Activated CD8-positive, alpha-beta memory T cell treated with anti-CD3 and anti-CD28 coated beads for 1 hour (primary cell): ENCODE measurements at places on chromosomes 7 and 10.

- no peak for DNase-seq
Observed at GRCh38 chr10:122307669-122308416, 36.7 kb downstream of the BTBD16 start.

DNA sequence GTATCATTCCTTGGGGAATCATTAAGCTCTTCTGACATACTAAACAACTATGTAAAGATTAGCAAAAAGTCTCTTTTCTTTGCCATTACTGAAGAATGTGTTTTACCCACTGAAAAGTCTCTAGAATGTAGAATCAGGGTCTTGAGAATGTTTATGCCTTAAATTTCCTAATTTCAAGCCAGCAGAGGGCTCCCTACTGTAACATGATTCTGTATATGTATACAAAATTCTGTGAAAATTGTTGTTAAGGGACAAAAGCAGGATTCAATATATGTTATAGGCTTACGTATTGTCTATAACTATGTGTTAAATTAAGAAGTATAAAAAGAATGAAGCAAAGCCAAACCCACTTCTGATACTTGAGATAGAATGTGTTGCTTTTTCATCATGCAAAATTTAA is 296.9 kb upstream of the DGKB start:
- no peak for DNase-seq

DNA sequence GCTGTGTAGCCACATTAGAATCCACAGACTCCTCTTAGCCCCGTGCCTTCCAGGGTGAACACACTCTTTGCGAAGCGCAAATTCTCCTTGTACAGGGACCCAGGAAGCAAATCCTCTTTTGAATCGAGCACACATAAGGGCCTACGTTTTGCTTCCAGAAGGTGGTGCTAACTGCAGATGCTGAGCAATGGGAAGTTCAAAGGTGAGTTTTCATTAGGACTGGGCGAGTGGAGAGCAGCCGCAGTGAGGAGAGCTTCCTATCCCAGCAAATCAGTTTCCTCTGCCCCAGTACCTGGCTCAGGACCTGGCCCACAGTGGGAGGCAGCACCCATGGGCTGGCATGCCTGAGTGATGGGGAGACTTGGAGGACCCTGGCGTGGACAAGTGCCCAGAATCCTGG is 23.5 kb upstream of the GPR26 start:
- no peak for DNase-seq

GRCh38 chr7:157357129-157358040 is 20.6 kb downstream of the DNAJB6 start:
- DNase-seq, result no peak

GRCh38 chr10:22631185-22631584 is 83.2 kb downstream of the PIP4K2A start:
- DNase-seq, result no peak

DNA sequence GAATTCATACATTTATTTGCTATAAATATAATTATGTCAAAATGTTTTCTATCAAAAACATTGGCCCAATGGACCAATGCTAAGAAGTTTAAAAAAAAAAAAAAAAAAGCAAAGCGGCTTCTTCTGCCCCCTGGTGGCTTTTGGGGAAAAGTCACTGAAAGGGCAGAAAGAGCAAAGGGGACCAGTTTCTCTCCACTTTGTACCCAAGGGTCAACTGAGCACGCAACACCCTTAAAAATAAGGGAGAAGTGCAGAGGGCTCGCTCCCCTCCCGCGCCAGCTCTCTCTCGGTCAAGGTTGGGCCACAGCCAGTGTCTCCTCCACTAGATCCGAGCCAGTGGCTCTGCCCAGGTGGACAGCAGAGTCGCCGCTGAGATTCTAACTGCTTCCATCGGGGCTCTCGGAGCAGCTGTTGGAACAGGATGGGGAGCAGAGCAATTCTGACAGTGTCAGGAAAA is 136.4 kb upstream of the FGFR2 start:
- no peak for DNase-seq

- no peak for DNase-seq
Observed at GRCh38 chr10:14659626-14660196, 115.0 kb downstream of the FAM107B start.

DNA sequence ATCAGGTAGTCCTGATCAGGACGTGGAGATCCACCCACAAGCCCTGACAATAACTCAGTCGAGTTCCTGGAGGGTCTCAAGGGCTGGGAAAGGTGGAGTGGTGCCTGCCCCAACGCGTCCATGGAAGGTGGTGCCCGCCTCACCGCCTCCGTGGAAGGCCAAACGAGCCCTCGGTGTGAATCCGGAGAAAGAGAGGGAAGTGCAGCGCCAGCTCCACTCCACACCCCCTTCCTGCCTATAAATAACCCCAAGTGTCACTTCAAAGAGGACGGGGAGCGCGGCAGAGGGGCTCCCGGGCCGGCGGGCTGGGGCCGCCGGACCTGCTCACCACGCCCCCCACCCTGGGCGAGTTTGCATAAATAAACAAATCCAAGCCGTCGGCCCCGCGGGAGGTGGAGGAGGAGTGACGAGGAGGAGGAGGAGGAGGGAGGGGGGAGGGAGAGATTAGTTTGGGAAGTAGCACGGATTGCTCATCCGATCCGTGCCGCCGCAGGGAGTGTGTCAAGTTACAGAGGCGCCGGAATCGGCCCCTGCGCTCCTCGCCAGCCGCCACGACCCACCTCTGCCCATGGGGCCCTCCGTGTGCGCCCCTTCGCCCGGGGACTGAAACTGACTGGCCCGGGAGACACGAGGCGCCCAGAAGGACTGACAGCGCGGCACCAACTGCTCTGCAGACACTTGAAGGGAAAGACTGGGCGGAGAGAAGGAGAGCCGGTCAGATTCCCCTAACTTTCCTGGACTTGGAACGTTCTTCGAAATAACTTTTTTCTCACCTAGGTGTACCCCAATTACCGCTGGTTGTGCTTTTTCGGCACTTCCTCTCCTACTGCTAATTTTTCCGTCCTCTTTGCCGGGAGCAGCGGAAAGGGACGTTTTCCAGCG is at the start of gene COL13A1:
Gene COL13A1, plus strand, starts transcription at position 473 of the 882 bp plus-strand sequence. CDS start 518 bp downstream, outside the sequence.
- no peak for DNase-seq

- DNase-seq, result no peak
Observed at GRCh38 chr7:69859342-69859741, 261.1 kb downstream of the AUTS2 start.

DNA sequence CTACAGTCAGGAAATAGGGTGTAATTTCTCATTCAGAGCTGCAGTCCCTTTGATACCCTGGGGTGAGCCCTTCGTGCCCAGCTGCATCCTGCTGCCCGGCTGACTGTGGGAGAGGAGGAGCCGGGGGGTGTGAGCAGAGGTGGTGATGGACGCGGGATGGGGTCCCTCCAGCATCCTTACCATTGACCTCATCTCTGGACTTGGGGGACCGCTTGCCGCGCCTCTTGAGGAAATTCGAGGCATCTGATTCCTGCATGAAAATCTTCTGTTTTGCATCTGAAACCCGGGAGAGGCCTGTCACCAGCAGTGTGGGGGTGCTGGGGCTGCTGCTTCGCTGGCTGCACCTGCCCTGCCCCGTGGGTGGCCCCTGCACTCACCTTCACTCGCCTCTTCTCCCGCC is 816 bp downstream of the UCMA start:
- DNase-seq, result no peak

DNA sequence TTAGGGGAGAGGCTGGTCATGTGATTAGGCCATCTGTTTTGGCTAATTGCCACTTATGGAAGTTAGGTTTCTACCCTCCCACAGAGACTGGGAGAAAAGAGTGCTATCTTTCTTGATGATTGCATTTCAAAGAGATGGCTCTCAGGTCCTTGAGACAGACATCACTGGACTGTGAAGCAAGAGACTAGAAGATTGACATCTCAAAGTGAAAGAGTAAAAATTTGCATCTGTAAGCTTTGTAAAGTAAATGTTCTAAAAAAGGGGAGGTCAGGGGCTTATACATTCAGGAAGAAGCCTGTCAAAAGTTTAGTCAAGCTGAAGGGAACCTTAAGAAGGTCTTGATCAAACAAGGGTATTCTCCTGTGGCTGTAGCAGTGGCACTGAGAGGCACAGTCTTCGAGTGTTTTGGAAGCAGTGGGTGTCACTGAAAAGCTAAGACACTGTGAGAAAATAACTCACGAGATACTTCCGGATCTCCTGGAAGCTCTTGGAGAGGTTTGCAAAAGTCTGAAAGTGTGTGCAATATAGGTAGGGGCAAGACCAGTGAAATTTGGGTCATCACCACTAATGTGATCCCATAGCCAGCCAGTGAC is 342.1 kb downstream of the PHF14 start:
- DNase-seq, result no peak

GRCh38 chr7:1076184-1077072 is 11.5 kb upstream of the GPER1 start:
- no peak for DNase-seq

DNA sequence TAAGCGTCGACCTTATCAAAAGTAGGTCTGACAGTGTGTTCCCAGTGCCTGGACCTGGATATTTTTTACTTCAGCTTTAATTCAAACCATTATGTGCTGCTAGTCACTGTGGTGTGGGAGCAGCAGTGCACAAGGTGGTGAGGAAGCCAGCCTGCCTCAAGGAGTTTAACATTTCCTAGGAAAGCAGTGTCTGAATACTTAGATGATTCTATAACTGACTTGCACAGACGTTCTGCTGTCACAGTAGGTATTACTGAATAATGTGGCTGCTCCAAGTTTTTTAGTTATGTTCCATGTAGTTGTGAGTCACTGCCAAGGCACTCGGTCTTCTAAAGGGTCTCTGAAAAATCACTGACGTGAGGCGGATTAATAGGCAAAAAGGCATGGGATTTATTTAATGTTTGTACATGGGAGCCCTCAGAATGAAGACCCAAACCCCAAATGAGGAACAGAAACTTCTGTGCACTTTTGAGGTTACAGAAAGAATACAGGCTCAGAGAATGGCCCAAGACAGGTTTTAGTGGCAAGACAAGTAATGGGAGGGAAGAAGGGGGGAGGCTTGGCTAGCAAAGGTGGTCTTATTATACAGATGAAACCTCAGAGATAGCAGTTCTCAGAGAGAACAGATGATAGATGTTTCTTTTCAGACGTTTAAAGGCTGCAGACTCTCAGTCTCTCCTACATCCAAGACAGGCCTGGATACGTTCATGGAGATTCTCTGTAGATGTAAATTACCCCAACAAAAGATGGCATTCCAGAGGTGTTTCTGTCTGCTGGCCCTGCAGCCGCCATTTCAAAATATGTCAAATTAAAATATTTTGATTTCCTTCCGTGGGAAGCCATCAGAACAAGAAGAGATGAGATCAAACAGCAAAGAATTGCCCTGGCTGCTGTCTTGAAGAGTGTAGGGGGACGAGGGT is 209.3 kb downstream of the SDK1 start:
- DNase-seq, result no peak

DNA sequence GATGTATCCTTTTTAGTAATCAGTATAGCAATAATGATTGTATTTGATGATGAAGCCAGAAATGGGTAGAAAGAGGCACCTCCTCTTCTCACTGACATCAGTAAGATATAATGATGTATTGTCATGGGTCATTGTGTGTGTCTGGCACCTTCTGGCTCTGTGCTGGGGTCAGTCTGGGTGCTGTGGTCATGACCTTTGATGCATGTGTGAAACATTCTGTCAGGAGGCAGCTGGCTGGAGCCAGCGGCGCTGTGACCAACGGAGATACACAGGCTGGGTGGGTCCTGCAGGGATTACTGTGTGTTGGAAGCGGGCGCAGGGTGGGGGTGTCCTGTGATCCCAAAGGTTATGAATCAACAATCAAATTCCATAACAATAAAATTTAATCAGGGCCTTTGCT is 35.2 kb downstream of the EEPD1 start:
- DNase-seq, result no peak

DNA sequence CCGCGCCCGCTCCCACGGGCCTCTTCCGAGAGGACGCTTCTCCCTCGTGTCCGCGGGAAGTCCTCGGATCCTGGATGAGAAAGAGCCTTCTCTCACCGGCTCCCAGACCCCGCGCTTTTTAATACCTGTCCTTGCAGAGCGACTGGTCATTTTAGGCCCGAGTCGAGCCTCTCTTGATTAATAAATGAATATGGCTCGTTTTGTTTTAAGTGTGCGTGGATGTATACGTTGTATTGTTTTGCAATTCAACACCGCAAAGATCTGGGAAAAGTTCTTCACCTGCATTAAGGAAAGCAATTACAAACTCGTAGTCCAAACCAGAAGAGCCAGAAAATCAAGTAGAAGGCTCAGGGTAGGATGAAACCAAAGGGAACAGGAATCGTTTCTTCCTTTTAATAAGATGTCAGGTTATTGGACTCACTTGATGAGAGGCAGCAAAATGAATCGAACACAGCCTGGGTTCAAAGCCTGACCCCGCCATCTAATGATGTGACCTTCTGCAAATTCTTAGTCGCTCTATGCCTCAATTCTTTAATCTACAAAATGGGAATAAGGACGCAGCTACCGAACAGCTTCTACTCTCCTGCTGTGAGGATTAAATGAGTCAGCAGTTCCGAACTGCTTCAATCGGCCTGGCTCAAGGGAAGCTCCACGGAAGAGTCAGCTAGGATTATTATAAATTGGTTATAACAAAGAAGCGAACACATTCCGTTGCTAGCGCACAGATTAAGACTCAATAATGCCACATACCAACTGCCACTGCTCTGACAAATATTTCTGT is 277.8 kb upstream of the NEBL start:
- DNase-seq, result no peak

DNA sequence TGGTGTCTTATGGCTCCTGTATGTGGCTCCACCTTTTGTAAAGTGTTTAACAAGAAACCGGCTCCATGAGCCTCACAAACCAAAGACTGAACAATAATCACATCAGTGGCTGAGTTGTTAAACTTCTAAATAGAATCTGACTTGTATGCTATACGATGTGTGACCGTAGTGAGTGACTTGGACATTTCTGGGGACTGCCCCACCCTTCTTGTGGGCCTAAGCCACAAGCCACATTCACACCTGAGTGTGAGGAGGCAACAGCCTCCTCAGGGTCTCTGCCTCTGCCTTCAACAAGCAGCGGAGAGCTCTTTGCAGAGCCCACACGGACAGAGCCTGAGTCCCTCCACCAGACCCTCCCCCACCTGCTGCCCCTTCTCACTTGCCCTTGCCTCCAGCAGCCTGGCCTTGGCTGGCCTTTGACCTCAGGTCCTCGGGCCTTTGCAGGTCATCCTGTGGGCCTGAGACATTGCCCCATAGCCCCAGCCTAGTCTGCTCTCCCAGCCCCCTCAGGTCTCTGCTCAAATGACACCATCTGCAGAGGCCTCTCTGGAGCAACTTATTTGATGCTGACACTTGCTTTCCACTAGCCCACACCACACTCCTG is 156.8 kb upstream of the TNS3 start:
- DNase-seq, result no peak

GRCh38 chr10:75121322-75121721 is 9.9 kb downstream of the SAMD8 start:
- no peak for DNase-seq

GRCh38 chr10:129553928-129554327 is 86.9 kb downstream of the MGMT start:
- DNase-seq, result no peak

GRCh38 chr7:43588477-43589132 is 5.7 kb downstream of the STK17A start:
- no peak for DNase-seq

DNA sequence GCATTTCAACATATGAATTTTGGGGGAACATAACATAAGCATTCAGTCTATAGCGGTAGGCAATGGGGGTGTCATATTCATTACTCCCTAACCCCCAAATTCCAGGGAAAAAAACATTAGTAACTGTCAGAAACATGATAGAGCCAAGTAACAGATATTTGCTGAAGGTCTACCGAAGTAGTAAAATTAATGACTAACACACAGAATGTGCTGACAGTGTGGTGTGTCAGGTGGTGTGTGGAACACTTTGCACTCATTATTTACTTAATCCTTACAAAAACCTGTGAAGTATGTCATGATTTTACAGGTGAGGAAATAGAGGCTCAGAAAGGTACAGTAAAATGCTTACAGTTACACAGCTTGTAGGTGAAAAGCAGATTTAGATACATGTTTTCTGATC is 85.4 kb upstream of the RHOBTB1 start:
- DNase-seq, result no peak

GRCh38 chr7:11168650-11169170 is 195.0 kb downstream of the PHF14 start:
- no peak for DNase-seq
